ENCODE measurements at places on chromosomes 13 and 19. TPM values are rescaled to one million over a fixed set of nuclear protein-coding genes. Genes with fewer than 3 reads are reported as not detected.

Gene MKNK2
- total RNA-seq, result 228 TPM

Gene NLRP13
- total RNA-seq, result not detected

Gene ZNF415
- total RNA-seq, result 1.3 TPM

Gene FXYD7
- not detected for total RNA-seq

Gene IQCN
- total RNA-seq, result 51.2 TPM

Gene NHLRC3
- 7.1 TPM for total RNA-seq

Gene TGDS
- 22.6 TPM for total RNA-seq

Gene SMIM24
- not detected for total RNA-seq

Gene C3
- 2,421 TPM for total RNA-seq

Gene KLK6
- total RNA-seq, result not detected

Gene POU2F2
- not detected for total RNA-seq

Gene ANGPTL4
- 161 TPM for total RNA-seq

Gene CLIP3
- total RNA-seq, result 43.2 TPM

Gene AMER2
- total RNA-seq, result not detected

Gene FPR1
- total RNA-seq, result 7.9 TPM

Gene CNFN
- total RNA-seq, result not detected

Gene TLE6
- total RNA-seq, result not detected
